ENCODE measurements at places on chromosomes 3 and 15.

GRCh38 chr3:192827208-192827607 lies 90.4 kb downstream of the MB21D2 start:
- DNase-seq: no peak

DNA sequence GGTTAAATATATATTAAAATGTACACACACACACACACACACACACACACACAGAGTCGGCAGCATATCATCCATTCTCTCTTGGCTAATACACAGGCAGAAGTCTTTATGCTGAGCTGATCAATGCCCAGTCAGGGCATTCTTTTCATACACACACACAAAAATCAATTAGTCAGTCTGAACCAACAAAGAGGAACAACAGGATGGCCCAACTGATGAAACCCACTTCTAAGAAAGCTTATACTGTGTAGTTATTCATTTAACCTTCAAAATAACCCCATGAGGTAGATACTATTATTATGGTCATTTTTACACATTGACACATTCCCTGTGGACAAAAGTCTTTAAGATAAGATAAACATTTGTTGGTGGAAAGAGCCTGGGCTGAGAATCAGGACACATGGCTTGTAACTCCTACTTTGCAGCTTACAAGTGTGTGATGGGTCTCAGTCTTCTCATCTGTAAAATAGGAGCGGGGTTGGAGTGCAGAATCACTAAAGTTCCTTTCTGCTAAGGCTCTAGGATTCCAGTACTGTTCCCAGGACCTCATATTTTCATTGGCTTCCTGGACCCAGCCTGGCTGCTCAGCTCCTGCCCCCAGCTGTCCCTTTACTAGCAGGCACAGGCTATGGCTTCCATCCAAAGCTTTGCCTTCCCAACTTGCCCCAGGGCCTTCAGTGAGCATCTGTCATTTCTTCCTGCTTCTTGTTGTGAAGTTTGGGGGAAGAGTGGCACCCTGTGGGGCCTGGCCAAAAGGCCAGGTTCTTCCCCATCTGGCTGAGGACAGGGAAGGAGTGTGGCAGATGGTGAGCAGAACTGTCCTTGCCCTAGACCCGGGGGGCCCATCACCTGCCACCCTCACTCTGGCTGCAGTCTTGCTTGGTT lies 27.2 kb upstream of the GLCE start:
- peak; percentile 63 for DNase-seq

DNA sequence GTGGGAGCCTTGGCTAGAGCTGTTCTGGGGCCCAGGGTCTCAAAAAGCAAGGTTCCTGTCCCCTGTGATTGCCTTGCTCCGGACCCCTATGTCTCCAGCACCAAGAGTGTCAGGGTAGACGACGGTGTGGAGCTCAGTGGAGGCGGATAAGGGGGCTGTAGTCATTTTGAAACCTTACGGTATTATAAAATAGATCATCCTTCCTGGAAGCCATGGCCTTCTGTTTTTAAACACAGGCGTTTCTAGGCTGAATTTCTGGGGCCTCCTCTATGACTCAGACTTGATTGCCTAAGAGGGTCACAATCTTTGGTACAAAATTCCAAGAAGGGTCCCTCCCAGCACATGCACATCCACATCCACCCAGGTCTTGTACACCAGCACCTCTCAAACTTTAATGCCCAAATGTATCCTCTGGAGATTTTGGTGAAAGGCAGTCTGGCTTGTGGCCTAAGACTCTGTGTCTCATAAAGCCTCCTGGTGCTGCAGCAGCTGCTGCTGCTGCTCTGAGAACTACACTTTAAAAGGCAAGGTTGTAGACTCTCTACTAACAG lies 70.5 kb upstream of the XCR1 start:
- no peak for DNase-seq

DNA sequence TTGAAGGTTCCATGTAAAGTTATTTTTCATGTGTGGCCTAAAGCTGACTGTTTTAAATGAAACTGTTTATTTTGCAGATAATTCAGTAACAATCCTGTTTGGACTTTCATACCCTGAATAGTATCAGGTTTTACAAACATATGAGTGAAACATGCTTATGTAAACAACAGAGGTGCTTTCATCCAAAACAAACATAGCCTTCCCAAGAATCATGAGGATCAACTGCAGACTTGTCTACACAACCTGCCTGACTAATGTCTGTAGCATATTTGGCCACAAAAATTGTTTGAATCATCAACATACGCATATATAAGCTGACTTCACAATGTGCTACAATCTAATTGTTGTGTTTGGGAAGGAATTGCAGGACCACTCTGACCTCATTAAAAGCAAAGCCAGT lies 190.4 kb downstream of the DIPK2A start:
- no peak for DNase-seq

- DNase-seq: no peak
These were observed 26.4 kb upstream of the ZNF774 start for GRCh38 chr15:90325726-90326125.

DNA sequence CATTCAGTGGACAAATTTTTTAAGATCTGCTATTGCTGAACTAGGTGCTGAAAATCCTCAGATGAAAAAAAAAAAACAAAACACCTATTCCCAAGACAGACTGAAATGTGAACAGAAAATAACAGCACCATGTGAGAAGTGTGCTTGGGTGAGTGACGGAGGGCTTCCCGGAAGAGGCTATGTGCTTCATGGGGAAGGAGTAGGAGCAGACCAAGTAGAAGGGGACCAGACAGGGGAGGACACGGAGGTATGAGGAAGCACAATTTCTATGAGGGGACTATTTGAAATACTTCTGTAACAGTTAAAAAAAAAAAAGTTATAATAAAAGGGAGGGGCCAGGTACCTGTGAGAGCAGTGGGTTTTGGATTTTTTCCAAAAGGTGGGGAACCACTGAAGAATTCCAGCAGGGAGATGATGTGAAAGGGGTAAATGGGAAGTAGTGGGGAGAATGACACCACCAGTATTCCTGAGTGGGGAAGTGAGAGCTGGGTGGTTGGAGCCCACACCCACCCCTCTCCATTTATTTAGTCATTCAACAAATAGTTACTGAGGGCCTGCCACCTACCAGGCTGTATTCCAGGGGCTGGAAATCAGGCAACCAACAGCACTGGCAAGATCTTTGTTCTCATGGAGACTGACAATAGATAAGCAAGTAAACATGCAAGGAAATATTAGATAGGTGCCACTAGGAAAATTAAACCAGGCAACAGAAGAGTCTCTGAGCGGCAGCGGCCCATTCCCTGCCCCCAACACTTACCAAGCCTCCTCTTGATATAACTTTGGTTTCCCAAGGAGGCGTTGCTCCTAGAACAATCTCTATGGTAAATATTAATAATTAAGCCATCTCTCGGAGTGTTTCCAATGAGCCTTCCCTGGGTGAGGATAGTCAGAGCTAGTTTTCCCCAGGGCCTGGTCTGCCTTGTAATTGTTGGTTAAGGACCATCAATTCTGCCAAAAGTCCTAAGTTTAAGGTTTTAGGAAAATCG lies 3.8 kb upstream of the USP3 start:
- no peak for DNase-seq

GRCh38 chr3:44981220-44981619 lies 5.2 kb downstream of the EXOSC7 start:
- DNase-seq: no peak

DNA sequence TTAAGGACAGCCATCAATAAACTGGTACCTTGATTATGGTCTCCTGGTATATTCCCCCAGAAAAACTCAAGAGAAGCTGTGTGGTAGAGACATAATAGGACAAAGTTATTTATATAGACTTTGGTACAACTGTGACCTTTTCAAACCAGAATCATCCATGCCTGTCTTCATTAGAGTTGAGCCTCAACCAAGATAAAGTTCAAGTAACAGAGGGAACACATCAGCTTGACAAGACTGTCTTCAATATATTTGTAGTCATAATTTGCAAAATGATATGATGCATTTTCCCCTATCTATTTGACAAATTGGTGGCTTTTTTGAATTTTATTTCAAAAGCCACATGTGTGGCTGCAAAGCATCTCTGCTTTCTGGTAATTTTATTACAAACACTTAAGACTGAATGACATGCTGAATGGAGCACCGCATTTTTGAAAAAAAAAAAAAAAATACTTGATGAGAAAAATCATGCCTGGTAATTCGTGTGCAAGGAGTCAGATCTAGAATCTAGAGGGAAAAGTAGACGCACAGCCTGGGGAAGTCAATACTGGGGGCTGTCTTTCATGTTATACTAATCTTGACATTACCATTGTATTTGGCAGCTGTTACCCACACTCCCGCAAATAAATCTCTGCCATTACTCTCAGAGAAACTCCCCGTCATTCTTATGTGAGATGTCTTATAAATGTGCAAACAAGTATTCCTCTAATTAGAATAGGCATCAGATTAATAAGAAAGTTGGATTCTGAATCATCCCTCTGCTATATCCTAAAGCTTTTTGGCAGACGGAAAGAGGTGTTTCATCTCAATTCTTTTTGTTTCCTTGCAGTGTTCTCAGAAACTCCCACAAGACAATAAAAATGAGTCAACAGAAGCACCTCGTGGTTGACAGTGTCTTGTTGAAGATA lies 554.8 kb upstream of the CBLB start:
- DNase-seq: no peak

- no peak for DNase-seq
These were observed 878 bp upstream of the TLR9 start for GRCh38 chr3:52226229-52226817.

DNA sequence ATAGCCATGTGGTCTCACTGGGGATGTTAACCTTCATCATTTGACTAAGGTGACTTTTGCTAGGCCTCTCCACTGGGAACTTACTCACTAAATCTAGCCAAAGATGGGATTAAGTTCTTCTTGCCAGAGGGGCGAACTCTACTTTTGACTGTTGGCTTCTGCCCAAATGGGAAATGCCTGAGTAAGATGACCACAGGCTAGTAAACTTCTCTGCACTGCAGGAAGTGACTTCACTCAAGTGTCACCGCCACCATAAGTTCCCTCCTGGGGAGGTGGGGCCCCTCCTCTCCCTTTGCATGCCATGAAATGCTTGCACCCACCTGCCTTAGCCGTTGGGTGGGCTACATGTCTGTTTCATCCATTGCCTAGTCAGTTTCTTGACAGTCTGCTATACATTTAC lies 388.3 kb downstream of the FEZF2 start:
- no peak for DNase-seq

DNA sequence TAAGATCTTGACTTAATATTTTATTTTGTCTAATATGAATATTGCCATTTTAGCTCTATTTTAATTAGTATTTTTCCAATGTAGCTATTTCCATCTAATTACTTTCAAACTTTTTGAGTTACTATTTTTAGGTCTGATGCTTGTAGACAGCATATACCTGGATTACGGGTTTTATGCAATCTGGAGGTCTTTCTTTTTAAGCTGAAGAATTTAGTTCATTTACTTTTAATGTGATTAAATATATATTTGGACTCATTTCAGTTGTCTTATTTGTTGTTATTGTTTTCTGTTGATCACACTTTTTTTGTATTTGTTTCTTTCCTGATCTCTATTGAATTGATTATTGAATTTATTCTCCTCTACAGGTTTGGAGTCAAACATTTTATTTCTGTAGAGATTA lies 30.3 kb downstream of the THRB start:
- DNase-seq: no peak

GRCh38 chr3:68056556-68056955 lies 402.1 kb upstream of the SUCLG2 start:
- no peak for DNase-seq

- DNase-seq: no peak
These were observed 5.3 kb downstream of the PLSCR2 start for GRCh38 chr3:146464005-146464595.

DNA sequence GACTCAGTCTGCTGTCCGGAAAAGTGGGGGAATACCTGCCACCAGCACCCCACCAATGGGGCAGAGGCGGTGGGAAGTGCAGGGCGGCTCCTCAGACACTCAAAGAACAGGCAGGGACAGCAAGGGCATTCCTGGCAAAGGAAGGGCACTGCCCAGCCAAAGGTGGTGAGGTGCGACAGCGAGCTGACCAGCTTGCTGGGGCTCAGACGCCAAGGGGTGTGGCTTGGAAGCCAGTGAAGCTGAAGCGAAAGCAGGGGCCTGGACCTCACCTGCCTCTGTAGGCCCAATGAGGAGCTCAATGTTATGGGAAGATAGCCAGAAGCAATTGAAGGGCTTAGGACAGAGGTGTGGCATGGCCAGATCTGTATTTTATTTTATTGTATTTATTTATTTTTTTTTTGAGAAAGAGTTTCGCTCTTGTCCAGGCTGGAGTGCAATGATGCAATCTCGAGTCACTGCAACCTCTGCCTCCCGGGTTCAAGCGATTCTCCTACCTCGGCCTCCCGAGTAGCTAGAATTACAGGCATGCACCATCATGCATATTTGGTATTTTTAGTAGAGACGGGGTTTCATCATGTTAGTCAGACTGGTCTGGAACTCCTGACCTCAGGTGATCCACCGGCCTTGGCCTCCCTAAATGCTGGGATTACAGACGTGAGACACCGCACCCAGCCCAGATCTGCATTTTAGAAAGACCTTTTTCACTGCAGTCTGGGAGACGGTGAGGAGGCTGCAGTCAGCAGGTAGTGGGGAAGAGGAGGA lies 4.4 kb upstream of the LMAN1L start:
- DNase-seq: no peak

DNA sequence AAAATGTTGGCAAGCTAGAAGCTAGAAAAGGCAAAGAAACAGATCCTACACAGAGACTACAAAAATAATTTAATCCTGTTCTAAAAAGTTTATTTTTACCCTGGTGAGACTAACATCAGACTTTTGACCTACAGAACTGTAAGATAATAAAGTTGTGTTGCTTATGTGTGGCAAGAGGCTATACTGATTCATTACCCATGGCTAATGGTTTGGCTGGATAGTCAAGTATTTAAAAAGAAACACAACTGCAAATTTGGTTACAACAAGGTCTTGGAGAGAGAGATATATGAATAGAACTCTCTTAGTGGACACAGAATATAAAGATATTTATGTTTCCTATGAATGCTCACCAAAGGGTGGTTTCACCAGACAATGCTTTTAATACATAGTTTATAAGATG lies 364.2 kb upstream of the PLSCR5 start:
- no peak for DNase-seq
